ENCODE measurements at places on chromosomes 7 and 10.

DNA sequence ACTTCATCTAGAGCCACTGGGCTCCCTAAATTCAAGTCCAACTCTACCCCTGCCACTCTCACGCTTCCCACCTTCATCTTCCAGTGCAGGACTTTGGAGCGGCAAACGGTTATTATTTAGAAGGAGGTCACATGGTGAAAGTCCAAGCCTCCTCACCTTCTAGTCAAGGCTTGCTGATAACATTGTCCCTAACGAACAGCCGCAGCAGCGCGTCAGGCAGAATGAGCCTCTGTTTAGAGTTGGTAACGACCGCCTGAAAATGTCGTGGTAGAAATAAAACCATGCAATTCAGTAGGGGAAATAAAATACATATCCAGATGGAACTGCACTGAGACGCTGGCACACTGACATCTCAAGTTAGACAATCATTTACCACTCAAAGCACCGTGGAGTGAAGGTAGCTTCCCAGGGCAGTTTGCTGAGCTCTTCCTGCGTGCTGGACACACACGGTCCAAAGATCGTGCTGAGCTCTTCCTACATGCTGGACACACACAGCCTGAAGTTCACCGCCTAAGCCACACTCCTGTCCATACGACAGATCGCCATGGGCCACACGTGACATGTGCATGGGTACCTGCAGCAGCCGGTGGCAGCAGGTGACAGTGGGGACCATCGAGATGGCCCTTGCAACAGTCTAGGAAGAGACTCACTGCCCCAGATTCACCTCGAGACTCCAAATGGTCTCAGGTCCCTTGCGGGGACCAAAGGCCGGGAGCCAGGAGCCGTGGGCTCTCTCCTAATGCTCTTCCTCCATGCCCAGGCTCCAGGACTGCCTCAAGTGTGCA lies 323.5 kb downstream of the PTPRN2 start:
- no peak for DNase-seq

DNA sequence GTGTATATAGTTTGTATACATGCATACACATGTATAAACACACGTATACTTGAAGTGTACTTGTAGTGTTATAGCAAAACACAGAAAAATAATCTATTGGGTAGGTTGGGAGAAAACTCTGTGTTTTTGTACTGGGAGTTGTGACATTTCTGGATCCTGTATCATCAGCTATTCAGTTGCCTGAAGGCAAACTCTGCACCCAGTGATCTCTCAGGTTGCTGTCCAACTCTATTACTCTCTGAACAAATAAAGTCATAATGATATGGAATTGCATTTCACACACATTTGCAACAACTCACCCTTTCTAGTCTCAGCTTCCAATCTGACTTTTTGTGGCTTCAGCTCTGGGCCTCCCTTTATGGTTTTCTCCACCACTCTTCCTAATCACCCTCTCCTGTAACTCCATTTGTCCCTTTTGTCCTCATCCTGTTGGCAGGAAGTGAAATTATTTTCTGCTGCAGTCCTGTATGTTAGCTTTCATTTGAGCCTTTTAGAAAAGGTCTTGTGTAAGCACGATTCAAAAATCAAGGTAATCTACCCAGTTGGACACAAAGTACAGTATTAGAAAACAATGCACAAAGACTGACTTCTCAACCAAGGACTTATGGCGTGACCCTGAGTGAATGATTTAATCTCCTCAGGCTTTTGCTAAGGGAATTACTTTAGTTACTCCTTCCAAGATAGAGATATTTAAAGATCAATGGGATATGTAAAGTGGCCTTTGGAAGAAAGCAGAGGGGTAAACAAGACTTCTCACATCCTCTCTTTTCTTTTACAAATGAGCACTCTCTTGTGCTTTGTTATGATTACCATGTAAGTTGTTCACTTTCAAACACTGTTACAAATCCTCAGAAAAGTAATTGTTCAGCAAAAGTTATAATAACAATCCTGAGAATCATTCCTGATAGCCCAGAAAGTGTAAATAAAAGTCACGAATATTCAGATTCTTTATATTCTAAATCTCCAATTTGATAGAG lies 249.1 kb downstream of the KCND2 start:
- DNase-seq: no peak

- no peak for DNase-seq
These were observed 1078.1 kb downstream of the SORCS1 start for GRCh38 chr10:106086391-106086790.

DNA sequence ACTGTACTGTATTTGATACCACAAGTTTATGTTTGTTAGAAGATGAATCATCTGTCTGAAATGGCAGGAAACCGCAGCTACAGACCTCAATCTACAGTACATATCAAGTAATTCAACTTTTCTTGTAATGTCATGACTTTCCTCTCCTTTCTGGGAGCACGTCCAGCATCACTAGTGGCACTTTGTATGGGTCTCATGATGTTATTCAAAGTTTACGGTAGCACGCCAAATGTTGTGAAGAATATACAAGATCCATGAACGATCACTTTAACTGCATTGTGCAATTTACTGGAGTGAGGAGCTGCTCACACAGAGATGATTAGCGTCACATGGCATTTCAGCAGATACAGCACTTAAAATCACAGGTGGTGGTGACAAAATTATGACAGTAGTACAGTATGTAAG lies 257.8 kb upstream of the GNAI1 start:
- DNase-seq: no peak

DNA sequence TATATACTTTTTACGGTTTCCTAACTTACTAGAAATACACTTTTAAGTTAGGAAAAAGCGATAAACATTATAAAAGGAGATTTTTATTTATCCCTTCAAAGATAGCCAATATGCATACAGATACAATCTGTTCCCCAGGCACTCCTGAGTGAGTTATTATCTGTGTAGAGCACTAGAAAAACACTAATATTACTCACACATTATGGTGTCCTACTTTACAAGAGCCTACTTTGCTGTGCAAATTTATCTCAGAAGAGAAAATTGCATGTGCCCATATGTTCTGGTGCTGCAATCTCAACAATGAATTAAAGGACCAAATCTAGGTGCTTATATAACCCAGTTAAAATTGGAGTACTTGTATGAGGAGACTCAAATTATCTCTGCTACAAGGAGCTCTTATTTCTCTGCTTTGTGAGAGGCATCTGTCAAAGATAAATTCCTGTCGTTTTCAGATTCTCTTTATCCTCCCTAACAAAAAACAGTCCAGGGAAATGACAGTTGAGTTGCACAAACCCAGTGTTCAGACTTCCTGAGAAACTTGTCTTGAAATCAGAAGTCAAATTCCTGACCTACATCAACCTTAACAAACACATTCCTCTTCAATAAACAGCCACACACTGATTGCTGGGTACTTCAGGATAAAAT lies 28.9 kb downstream of the CPA1 start:
- no peak for DNase-seq

DNA sequence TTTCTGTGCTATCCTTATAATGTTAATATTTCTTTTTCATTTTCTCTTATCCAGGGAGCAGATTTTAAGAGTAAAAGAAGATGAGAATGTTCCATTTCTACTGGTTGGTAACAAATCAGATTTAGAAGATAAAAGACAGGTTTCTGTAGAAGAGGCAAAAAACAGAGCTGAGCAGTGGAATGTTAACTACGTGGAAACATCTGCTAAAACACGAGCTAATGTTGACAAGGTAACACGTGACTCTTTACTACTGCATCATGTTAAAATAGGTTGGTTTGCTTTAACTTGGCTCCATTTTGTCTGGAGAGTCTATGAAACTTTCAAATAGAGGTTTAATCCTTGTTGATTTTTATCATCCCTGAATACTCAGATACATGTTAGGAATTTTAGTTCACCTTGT lies 73.3 kb downstream of the RALA start:
- no peak for DNase-seq

GRCh38 chr10:118633786-118634185 lies 38.3 kb upstream of the PRLHR start:
- DNase-seq: no peak

DNA sequence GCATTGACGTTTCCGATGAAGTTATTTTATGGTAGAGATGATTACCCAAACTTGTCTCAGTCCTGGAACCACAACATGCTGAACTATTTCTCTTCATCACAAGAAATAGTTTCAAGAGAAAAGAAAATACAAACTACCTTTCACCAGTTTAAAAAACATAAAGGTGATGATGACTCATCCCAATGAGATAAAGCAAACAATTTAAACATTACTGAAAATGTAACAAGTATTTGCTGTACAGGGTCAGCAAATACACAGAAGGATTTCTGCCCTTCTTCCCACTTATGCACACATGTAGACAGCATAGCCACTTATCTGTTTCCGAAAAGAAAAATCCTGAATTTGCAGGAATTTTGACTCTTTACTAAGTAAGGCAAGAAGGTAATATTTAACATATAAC lies 50.8 kb downstream of the RHOBTB1 start:
- DNase-seq: no peak

- no peak for DNase-seq
These were observed 746.9 kb downstream of the TYW1 start for GRCh38 chr7:67743501-67743900.

DNA sequence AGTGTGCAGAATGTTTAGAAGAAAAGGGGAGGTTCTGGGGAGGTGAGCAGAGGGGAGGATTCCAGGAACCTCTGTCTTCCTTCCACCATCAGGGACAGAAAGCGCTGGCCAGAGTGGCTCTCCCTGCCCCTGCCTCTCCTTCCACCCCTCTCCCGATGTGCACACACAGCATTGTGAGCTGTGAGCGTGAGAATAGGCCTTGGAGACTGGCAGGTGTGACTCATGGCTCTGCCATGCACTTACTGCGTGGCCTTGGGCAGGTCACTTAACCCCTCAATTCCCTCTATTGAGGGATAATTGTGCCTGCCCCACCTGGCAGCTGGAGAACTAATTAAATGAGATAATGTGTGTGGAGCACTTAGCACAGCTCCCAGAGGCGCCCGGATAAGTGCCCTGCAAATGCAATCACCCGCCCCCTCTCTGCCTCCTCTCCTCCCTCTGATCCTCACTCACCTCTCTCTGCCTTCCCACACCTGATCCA lies 115.4 kb downstream of the ZMIZ1 start:
- DNase-seq: no peak

- DNase-seq: no peak
These were observed 105.0 kb upstream of the AMPH start for GRCh38 chr7:38736138-38736537.

DNA sequence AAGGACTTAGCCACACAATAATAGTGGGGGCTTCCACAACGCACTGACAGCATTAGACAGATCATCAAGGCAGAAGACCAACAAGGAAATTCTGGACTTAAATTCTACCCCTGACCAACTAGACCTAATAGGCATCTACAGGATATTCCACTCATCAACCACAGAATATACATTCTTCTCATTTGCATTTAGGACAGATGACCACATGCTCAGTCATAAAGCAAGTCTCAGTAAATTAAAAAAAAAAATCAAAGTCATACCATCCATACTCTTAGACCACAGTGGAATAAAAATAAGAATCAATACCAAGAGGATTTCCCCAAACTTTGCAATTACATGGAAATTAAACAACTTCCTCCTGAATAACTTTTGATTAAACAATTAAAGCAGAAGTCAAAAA lies 155.9 kb downstream of the CDK14 start:
- no peak for DNase-seq

DNA sequence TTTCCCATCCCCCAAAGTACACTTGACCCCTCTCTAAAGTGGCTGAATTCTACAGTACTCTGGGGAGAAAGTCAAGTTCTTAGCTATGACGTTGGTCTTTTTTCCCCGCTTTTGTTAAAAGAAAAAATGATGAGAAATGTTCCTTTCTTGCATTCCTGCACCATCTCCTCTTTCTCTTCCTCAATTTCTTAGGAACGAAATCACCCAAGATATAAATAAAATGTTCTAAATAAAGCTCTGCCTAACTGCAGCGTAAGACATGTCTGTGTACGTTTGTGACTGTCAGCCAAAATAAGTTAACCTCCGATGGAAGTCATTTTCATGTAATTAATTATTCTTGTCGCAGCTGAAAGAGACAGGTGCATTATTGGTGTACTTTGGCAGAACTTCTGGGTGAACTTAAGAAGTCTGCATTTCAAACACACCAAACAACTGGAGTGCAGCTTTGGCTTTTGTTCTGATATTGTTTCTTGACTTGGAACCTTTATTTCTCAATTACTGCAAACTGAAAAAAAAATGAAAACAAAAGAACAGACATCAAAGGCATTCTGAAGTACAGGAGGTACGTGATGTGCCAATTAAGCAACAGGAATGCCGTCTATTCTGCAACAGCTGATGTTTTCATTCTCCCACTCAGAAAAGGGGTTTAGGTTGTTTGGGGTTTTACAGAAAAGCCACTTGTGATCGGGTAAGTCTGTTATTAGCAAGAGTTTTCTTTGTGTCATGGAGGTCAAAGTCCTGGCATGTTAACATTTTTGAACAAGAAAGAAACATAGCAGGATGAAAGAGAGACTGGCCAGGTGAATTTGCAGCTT lies 82.4 kb upstream of the SDK1 start:
- no peak for DNase-seq

- no peak for DNase-seq
These were observed 449.7 kb upstream of the KLF6 start for GRCh38 chr10:4234661-4235060.

DNA sequence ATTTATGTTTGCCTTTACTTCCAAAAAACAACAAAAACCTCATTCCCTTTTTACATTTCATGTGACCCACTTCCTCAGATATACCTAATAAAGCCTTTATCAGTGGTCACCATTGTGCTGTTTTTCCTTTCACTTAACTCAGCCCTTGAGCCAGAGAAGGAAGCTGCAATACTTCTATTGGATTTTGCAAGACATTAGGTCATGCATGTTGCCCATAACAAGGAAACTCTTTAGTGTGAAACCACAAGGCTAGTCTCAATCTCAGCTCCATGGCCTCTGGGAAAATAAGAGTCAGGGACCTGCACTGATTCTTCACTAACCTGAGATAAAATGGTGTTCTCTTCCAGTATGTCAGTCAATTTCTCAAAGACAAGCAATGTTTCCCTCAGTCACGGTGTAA lies 27.8 kb downstream of the STEAP4 start:
- DNase-seq: no peak

GRCh38 chr7:87615197-87615596 lies 13.0 kb upstream of the RUNDC3B start:
- DNase-seq: no peak

DNA sequence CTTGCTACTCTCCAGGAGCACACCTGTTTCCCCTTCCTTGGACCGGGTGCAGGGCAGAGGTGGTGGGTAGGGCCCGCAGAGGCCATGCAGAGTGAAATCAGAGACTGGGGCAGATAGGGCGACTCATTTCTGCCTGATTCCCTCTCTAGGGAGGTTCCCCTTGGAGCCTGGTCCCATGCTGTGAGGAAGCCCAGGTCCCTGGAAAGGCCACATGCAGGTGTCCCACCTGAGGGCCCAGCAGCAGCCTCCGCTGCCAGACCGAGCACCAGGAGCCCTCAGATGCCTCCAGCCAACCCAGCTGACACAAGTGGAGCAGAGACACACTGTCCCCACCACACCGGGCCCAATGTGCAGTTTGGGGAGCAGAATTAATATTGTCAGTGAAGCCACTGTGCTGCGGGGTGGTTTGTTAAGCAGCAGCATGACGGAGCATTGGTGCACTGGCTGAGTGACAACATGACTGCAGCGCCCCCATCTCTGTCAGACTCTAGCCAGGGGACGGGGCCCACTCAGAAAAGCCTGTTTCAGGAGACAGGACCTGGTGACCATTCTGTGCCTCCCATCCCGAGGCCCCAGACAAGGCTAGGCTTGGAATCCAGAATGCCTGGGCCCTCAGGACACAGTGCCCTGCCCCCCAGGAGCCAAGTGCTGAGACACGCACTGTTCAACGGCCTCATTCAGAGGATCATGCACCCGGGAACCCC lies 30.4 kb upstream of the RET start:
- no peak for DNase-seq

- no peak for DNase-seq
These were observed 111.7 kb downstream of the GLI3 start for GRCh38 chr7:42125321-42125720.

- no peak for DNase-seq
These were observed 371.5 kb upstream of the PODXL start for GRCh38 chr7:131927770-131928423.
